ENCODE measurements at places on chromosomes 2 and 18. TPM values are rescaled to one million over a fixed set of nuclear protein-coding genes. Genes with fewer than 3 reads are reported as not detected.

ZC3H8 gene
- total RNA-seq, result 26.2 TPM

DHRS9 gene
- total RNA-seq, result not detected

RTKN gene
- total RNA-seq, result 1.6 TPM

TLX2 gene
- 0.25 TPM for total RNA-seq

LGALSL gene
- total RNA-seq, result 1.4 TPM

ACMSD gene
- not detected for total RNA-seq

OR6B2 gene
- not detected for total RNA-seq

CEP76 gene
- 13.0 TPM for total RNA-seq

AAMP gene
- total RNA-seq, result 96.2 TPM

CD207 gene
- total RNA-seq, result not detected

REG3G gene
- not detected for total RNA-seq

RAB6C gene
- 0.06 TPM for total RNA-seq

NPHP1 gene
- 2.5 TPM for total RNA-seq

PIEZO2 gene
- not detected for total RNA-seq

OTOS gene
- not detected for total RNA-seq

GNAL gene
- total RNA-seq, result 0.15 TPM

NT5DC4 gene
- not detected for total RNA-seq

SCYGR4 gene
- not detected for total RNA-seq

TXNDC2 gene
- total RNA-seq, result not detected

NRP2 gene
- 0.93 TPM for total RNA-seq

FAM124B gene
- total RNA-seq, result 0.11 TPM

LIPG gene
- 0.13 TPM for total RNA-seq

CDK5R2 gene
- not detected for total RNA-seq

SERPINB4 gene
- total RNA-seq, result not detected

ATL2 gene
- 64.5 TPM for total RNA-seq

TUBA3E gene
- total RNA-seq, result not detected

UGT1A1 gene
- not detected for total RNA-seq

CYS1 gene
- 0.15 TPM for total RNA-seq

NXPH2 gene
- total RNA-seq, result not detected

NOTO gene
- not detected for total RNA-seq

ABCG8 gene
- not detected for total RNA-seq

ZNF385B gene
- total RNA-seq, result not detected

CCDC85A gene
- total RNA-seq, result not detected

CCDC195 gene
- total RNA-seq, result not detected

PSMA8 gene
- total RNA-seq, result 1.7 TPM

PREPL gene
- total RNA-seq, result 36.6 TPM

PRADC1 gene
- 23.4 TPM for total RNA-seq

RNF144A gene
- 12.5 TPM for total RNA-seq

DAW1 gene
- not detected for total RNA-seq

SERPINB3 gene
- total RNA-seq, result not detected

AGXT gene
- total RNA-seq, result not detected

USP34 gene
- 72.1 TPM for total RNA-seq

RAPGEF4 gene
- total RNA-seq, result not detected

RRM2 gene
- total RNA-seq, result 444 TPM

DSC2 gene
- total RNA-seq, result not detected

GAD1 gene
- 0.55 TPM for total RNA-seq

NOSTRIN gene
- total RNA-seq, result not detected

RPS27A gene
- 1,130 TPM for total RNA-seq

NAT8 gene
- not detected for total RNA-seq

Measured in activated CD8-positive, alpha-beta memory T cell treated with anti-CD3 and anti-CD28 coated beads for 36 hours (primary cell).